NCI-H82 (cell line): ENCODE measurements at places on chromosomes 16 and 17.

DNA sequence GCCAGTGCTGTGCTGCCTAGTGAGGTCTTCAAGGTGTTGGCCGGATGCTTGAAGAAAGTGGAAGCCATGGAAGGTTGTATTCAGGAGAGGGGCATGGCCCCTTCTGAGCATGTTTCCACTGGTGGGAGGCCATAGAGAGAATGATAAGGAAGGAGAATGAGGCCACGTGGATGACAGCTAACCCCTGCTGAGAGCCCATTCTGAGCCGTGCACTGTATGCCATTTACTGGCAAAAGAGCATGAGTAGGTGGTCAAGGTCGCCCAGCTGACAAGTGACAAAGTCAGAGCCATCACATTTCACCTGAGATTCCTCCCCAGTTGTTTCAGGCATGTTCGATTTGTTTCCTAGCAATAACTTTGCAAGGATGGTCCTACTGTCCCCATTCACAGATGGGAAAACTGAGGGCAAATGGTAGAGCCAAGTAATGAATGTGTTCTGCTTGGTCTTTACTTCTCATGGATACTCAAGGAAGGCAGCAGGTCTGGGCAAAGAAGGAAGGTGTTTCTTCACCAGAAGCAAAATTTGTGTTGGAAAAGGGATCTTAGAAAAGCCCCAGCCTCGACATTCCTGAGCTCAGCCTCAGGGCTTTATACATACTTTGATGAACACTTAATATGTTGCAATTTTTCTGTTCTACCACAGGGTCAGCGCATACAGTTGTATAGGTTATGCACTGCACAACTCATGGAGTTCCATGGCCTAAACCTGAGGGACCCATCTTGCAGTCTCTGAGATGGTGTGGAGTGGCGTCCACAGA lies 10.5 kb upstream of the NKD1 start:
- DNase-seq = no peak

DNA sequence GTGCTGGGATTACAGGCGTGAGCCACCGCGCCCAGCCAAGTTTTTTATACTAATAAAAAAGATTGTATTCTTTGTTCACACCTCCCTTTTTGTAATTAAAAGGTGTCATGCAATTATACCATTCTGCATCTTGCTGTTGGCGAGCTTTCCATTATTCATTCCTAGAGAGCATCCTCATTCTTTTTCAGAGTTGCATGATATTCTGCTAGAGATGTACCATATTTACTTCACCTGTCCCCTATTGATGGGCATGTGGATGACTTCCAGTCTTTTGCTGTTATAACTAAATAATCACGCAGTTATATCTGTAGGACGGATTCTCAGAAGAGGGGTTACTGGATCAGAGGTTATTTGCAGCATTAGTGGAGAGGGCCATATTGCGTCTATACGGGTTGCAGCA lies 17.0 kb downstream of the SGSM2 start:
- DNase-seq = no peak

- DNase-seq = peak; percentile 99
These were observed 27.9 kb downstream of the RPRML start for GRCh38 chr17:46950997-46951621.

- no peak for DNase-seq
These were observed 5.5 kb downstream of the KRT40 start for GRCh38 chr17:40978575-40979151.

- no peak for DNase-seq
These were observed at the start of gene ACAP1 for GRCh38 chr17:7336240-7337175. TSS of gene ACAP1 (plus strand) at chr17:7336529. CDS start at chr17:7336735, 206 bp downstream.

GRCh38 chr17:1940810-1941185 lies 84.3 kb downstream of the RTN4RL1 start:
- DNase-seq = peak; percentile 85

DNA sequence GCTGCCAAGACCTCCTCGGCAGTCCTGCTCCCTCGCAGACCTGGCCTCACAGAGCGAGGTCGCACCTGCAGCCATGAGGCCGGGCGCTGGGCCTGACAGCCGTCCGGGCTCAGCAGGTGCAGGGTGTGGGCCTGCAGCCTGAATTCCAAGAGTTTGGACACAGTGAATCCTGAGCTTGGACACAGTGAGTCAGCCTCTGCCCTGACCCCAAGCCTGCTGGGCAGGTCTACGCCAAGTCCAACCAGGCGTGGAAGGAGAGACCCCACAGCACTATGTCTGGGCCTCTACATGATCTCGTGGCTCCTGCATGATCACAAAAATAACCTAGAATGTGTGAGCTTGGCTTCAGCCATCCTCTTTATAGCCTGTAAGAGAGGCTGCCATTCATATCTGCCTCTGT lies 121.0 kb downstream of the C16orf95 start:
- DNase-seq = no peak

- DNase-seq = no peak
These were observed 5.7 kb downstream of the CSNK1D start for GRCh38 chr17:82267575-82268379.

GRCh38 chr16:31183432-31184428 lies 3.8 kb downstream of the FUS start:
- DNase-seq = no peak

- no peak for DNase-seq
These were observed 643.2 kb downstream of the WWOX start for GRCh38 chr16:78742501-78743283.
